ENCODE measurements at places on chromosomes 4 and X.

DNA sequence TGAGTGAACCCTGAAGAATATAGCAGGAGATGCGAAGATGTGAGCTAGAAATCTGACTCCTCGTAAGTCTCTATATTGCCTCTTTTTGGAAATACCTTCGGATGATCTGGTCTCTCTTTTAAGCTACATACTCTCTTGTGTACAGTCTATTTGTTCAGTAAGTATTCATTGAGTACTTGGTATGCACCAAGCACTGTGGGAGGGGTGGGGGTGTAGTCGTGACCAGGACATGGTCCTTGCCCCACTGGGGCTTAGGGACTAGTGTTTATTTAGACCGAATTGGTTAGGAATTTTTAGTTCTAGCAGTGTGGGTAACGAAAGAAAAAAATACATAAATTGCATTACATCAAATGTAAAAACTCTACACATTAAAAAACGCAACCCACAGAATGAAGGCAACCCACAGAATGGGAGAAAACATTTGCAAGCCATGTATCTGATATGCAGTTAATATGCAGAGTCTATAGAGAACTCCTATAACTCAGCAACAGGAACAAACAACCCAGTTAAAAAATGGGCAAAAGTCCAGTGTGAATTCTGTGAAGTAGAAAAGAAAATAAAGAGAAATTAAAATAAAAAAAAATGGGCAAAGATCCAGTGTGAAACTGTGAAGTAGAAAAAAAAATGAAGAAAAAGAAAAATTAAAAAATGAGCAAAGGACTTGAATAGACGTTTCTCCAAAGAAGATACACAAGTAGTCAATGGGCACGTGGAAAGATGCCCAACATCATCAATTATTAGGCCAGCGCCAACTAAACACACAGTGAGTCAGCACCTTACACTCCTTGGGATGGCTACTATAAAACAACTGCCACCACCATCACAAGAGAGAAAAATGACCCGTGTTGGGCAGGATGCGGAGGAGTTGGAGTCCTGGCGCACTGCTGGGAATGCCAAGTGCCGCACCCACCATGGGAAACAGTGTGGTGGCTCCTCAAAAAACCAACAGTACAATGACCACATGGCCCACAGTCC, 43.8 kb downstream of the RGS12 start:
- no peak for DNase-seq

DNA sequence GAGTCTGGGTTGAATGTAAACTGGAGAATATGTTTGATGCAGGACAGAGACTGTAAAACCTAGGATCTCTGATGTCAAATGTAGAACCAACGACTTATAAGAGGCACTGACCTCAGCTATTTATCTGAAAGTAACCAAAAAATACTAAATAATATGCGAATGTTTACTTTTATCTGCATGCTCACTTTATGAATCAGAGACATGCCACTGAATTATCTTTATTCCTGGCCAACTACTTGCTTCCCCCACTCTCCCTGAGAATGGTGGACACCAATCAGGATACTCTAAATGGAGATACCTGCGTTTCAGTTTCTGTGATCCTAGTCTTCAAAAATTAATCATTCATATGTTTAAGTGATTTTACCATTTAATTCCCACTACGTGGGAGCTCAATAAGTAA, 1038.4 kb upstream of the PABPC4L start:
- no peak for DNase-seq

- DNase-seq, result no peak
These were observed 370.5 kb upstream of the ANXA10 start for GRCh38 chr4:167721617-167722486.

GRCh38 chrX:40444798-40445496, 135.8 kb upstream of the ATP6AP2 start:
- no peak for DNase-seq

DNA sequence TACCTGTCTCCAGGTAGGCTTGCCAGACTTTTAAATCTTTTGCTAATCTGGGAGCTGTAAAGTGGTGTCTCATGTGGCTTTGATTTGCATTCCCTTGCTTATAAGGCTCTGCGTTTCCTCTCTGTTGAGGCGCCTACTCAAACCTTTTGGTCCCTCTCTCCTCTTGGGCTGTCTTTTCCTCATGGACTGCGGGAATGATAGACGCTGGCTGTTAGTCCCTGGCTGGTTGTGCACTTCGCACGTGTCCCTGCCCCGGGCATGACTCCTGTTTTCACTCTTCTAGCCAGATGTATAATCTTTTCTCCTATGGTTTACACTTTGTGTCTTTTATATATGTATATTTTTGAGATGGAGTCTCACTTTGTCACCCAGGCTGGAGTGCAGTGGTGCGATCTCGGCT, 39.7 kb downstream of the RGS12 start:
- DNase-seq, result no peak

GRCh38 chrX:119427024-119427794, 28.1 kb downstream of the SLC25A43 start:
- no peak for DNase-seq

DNA sequence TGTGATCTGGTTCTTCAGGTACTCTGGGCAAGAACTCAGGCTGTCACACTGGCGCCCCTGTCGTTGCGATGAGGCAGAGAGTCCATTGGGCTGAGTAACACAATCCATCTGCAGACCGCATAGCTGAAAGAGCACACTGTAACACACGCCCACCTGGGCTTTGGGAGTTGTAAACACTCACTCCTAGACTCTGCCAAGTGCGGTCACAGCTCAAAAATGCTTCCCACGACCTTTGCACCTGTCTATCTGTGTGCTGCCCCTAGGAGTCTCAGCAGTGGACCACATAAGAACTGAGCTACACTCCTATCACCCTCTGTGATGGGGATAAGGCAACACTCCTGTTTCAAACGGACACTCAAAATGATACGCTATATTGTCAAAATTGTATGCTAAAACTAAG, 2028.3 kb downstream of the PCDH7 start:
- no peak for DNase-seq

GRCh38 chr4:86831262-86832130, 17.7 kb downstream of the SLC10A6 start:
- DNase-seq, result peak; percentile 96

DNA sequence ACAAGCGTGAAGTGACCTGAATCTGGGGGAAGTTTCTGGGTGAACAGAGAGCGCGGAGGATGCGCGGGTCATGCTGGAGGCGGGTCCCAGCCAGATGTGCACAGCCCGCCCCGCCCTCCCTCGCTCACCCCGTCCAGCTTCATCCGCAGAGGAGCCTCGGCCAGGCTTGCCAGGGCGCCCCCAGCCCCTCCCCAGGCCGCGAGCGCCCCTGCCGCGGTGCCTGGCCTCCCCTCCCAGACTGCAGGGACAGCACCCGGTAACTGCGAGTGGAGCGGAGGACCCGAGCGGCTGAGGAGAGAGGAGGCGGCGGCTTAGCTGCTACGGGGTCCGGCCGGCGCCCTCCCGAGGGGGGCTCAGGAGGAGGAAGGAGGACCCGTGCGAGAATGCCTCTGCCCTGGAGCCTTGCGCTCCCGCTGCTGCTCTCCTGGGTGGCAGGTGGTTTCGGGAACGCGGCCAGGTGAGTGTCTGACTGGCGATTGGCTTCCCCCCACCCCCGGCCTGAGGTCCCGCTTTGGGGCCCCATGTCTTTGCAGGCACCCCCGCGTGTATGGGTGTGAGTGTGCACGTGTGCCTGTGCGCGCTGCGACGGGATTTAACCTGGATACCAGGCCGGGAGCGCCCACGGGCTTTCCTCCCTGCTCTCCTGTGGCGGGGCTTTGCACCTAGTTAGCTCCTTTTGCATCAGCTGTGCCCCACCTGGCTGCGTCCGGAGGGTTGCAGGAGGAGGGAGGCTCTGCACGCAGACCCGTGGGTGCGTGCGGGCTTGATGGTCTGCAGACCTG, at the start of gene EGFL6:
Gene EGFL6, plus strand, starts transcription at position 123 of the 782 bp plus-strand sequence. Its CDS starts 261 bp downstream, at position 384.
- no peak for DNase-seq

DNA sequence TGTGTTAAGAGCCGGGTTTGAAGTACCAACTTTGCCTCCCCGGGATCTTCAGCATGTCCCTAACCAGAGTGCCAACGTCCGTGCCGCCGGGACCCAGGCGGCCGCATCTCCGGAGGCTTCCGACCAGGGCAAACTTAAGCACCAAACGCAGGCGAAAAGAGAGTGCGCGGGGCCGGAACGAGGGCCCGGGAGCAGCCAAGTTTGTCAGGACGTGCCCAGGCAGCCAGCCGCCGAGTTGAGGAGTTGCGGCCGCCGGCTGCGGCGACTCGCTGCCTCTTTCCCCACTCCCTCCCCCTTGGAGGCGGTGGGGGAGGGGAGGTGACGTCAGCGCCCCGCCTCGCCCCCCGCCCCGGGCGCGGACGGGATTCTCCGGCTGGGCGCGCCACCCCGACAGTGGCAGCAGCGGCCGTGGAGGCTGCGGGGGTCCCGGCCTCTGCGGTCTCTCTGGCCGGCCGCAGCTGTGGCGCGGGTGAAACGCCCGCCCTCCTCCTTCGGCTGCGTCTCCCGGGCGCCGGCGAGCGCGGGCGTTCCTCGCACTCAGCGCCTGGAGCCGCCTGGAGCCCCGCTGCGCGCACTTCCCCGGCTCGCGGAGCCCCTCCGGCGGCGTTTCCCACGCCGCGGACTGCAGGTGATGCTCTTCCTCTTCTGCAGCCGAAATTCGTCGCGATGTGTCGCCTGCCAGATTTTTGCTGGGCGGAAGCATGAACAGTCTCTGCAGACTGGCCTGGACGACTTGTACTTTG, 2.9 kb upstream of the FAT1 start:
- DNase-seq, result peak; percentile 56

- no peak for DNase-seq
These were observed 35.7 kb upstream of the EGFL6 start for GRCh38 chrX:13533726-13534125.

DNA sequence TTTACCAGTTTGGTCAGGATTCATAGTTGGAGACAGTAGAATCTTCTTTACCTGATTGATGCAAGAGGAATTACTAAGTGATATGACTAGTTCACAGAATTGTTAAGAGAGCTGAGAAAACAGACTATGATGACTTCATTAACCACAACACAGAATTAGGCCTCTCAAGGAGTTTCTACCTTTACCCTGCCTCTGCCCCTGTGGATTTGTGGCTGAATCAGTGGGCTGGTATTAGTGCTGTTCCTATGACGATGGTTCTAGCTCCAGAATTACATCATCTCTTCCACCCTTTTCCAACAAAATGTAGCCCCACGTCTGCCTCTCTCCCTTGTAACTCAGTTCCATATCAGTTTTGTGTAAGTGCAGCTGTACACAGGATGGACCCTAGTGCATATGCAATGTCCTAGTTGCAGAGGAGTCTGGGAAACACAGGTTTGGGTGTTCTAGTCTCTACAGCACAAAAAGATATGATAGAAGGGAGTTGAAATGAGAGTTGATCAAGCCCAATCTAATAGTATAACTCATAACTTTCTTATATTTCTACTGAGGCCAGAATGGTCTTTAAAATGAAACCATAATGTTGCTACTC, 99.3 kb downstream of the ANXA5 start:
- no peak for DNase-seq

DNA sequence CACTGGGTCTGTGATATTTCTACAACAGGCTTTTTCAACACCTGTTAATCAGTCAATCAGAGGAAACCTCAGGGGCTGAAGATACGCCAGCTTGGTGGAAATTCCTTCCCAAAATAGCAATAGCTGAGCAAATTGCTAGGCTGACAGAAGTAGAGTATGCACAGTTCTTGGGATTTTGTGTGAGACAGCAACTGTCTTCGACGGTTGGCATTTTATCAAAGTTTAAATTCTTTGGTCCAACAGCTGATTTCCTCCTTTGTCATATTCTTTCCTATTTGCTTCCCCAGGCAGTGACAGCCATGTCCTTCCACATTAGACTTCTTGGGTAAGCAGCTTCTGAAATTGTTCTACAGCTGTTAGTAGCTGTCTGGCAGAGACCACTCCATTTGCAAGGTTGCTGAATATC, 8.0 kb upstream of the PALLD start:
- DNase-seq, result no peak

DNA sequence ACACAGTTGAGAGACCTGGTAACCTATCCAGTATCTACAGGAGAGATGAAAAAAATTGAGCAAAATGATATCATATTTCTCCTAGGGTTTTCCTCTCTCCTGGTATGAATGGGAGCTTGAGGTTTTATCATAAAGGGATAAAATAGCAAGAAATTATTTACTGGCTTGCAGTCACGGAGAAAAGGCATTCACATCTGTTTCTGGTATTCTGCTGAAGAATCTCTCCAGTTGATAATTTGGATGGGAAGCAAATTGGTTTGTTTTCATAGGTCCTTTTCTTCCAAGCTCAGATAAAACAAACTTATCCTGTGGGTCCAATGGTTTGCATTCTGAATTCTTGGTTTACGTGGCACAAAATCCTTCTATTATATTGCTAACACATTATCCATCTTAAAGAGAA, 83.1 kb upstream of the GYPA start:
- DNase-seq, result no peak

DNA sequence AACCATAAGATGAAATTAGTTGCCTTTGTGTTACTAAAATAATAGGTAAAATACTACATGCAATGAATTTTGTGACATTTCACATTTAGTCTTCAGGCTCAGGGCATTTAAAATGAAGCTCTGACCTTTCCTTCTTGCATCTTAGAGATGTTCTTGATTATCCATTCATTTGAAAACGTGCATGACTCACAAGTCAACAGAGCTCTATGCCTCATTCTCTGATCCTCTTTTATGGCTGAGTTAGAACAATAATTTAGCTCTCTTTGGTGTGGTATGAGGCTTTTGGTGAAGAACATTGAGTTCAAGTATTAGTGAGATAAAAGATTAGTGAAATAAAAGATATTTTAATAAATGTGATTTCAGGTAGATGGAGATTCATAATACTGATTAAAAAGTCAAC, 66.5 kb downstream of the TIGD2 start:
- no peak for DNase-seq

- no peak for DNase-seq
These were observed 10.0 kb downstream of the SMC1A start for GRCh38 chrX:53412446-53412845.

DNA sequence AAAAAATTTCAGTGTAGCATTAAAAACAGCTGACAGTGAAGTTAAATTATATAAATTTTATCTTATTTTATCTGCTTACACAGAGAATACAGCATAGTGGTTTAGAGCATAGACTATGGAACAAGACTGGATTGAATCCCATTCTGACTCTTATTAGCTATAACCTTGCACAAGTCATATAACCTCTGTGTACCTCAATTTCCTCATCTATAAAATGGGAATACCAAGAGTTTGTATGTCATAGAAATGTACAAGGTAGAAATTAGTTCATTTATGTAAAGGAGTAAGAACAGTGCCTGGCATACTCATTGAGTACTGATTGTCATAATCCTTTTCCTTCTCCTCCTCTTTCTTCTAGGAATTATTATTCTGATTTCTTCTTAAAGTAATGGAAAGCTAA, 25.7 kb downstream of the FAM13A start:
- no peak for DNase-seq

- DNase-seq, result peak; percentile 40
These were observed 75.3 kb downstream of the PWWP3B start for GRCh38 chrX:106243376-106243775.

GRCh38 chr4:71906096-71906495, 122.2 kb upstream of the GC start:
- no peak for DNase-seq

GRCh38 chr4:31374256-31374960, 654.2 kb downstream of the PCDH7 start:
- no peak for DNase-seq

- DNase-seq, result no peak
These were observed 55.7 kb downstream of the SEPSECS start for GRCh38 chr4:25104591-25104990.

- no peak for DNase-seq
These were observed 49.2 kb upstream of the HDAC8 start for GRCh38 chrX:72621625-72622485.

GRCh38 chr4:185249105-185249504, 39.7 kb downstream of the SNX25 start:
- DNase-seq, result no peak

GRCh38 chrX:68721991-68722860, 74.8 kb downstream of the STARD8 start:
- no peak for DNase-seq

All from PC-9 (cell line).